ENCODE measurements at places on chromosomes 16 and 17.

DNA sequence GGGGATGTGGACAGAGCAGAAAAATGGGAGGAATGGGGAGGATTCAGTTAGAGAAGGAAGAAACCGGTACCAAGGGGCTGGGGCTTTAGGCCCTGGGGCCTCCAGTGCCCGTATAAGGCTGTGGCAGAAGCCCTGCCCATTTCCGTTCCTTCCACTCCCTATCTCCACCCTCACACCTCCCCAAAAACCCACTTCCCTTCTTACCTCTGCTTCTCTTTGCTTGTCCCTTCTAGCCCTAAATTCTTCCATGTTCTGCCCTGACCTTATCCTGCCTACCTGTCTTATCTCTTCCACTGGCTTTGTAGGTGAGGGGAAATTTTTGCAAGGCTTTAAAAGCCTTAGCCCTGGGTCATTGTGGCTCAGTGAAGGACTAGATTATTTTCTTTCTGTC is 4.1 kb downstream of the RNF167 start:
- no peak for DNase-seq

DNA sequence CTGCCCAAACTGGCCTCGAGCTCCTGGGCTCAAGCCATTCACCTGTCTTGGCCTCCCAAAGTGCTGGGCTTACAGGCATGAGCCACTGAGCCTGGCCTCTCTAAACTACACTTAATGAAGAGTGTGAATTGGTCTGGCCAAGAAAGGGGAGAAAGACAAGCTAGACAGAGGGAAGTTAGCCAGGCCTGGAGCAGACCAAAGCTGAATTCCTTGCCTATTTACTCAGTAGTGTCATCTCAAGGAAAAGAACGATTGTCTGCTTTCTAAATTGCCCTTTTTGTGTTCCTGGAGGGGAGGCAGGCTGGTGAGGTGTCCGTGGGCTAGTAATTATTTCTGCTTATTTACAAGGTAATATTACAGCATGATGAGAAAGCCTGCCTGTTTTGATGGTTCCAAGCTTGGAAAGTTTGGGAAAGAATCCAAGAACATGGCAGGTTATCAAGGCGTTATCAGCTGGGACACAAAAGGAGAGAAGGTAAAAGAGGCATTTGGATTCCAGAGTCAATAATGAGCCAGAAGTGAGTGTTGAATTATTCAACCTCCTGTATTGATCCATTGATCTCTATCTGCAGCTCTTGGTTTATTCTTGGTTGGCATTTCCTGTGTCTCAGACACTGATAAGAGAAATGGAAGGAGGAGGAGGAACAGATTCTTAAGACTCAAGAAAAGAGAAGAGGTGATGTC is 6.3 kb upstream of the CBFB start:
- DNase-seq: no peak

DNA sequence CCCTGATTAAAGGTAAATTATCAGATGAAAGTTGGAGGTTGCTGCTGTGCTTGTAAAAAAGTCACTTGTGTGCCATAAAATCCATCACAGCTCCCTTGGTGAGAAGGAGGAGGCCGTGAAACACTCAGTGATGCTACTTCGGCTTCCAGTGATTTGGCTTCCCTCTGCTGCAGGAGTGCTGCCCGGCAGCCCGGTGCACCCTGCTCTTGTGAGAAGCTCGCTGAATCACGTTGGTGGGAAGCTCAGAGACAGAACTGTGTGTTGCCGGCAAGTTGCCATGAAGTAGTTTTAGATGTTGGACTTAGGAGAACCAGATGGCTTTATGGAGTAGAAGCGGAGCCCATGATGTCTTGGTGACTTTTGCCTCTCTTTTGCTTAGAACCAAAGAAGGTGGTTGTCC is 33.3 kb downstream of the MSI2 start:
- no peak for DNase-seq

DNA sequence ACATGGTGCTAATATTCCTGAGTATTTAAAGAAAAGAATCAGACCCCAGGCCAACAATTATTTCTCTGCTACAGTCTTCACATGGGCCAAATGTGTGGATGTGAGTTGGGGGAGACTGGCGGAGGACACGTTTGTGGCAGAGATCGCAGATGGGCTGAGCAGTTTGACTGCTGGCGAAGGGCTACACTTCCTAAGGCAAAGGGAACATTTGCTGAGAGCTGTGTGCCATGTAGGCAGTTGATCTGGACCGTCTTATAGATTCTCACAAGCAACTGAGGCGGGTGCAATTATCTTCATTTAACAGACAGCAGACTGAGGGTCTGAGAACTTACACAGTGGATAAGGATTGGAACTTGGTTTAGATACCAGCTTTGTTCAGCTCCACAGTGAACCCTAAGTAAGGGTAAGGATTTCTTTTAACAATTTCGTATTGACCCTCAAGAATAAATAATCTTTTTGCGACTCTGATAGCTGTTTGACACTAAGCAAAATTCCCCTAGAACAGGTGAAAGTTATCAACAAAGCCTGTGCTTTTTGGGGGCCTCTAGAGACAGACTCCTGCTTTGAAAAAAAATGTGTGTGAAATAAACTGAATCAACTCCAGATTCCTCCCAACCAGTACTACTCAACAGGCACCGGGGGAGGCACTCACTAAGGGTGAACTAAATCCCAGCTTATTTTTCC is 55.3 kb downstream of the TBX4 start:
- no peak for DNase-seq

DNA sequence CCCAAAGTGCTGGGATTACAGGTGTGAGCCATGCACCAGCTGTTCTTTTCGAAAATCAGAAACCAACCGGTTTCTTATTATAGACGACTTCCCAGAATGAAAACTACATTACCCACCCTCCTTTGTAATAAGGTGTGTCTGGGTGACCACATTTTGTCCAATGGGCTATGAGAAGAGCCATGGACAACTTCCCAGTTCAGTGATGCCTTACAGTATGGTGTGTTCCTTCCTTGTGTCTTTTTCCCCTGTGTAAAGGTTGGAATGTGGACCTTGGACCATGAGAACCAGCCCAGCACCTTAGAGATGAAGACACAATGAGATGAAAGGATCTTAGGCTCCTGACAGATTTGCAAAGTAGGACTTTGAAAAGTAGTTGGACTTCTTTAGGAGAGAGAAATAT is 85.0 kb upstream of the ATF7IP2 start:
- no peak for DNase-seq

- DNase-seq: no peak
Observed at GRCh38 chr17:34006126-34006525, 249.0 kb upstream of the CCL2 start.

Data from cerebellar nuclear complex (tissue), 1 donor.